Adipocyte (in vitro differentiated cells): ENCODE measurements at places on chromosomes 11 and 22.

GRCh38 chr11:66015454-66015881 lies 3.7 kb downstream of the CST6 start:
- peak; percentile 54 for DNase-seq

- DNase-seq = peak; percentile 36
Observed at GRCh38 chr11:65454311-65454695, 31.7 kb downstream of the NEAT1 start.

DNA sequence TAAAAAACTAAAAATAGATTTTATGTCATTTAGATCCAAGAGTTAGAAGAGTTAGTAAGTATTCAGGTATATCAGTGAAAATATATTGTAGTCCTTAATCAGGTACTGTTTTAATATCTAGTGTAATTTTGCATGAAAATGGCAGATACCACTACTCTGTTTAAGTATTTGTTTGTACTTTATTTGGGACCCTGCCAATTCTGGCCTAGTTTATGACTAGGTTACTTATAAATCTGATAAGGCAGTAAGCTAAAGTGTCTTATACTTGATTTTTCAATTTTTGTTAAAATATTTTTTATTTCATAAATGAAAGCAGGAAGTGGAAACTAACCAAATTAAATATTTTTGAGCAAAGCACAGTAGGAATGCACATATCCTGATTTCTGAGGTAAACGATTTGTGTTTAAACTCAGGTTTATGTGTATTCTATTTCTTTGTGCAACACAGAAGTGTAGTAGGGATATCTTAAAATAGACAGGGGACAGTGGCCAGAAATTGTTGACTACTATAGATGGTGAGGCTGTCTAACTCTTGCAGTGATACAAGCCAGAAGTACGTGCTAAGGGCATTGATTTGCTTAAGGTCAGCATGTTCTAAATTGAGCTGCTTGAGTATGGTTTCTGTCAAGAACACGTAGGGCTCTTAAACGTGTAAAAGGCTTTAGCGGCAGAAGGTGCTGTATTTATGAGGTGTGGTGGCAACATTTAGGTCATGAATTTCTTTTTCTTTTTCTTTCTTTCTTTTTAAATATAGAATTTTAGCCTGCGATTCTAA lies 34.0 kb downstream of the HIPK3 start:
- no peak for DNase-seq

- peak; percentile 83 for DNase-seq
Observed at GRCh38 chr11:46308631-46309419, 31.4 kb downstream of the CREB3L1 start.

DNA sequence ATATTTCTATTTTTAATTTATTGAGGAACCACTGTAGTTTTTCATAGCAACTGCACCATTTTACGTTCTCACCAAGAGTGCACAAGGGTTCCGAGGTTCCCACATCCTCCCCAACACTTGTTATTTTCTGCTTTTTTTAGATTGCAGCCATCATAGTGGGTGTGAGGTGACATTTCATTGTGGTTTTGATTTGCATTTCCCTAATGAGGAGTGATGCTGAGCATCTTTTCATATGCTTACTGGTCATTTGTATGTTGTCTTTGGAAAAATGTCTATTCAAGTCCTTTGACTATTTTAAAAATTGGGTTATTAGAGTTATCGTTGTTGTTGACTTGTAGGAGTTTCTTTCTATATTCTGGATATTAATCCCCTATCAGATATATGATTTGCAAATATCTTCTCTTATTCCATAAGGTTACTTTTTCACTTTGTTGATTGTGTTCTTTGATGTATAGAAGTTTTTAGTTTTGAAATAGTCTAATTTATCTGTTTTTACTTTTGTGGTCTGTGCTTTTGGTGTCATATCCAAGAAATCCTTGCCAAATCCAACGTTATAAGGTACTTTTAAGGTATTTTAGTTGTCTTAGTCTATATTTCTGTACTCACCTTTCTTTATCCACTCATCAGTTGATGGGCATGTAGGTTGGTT lies 9.0 kb downstream of the NEAT1 start:
- peak; percentile 25 for DNase-seq
